ENCODE measurements at places on chromosomes 3 and 15.

DNA sequence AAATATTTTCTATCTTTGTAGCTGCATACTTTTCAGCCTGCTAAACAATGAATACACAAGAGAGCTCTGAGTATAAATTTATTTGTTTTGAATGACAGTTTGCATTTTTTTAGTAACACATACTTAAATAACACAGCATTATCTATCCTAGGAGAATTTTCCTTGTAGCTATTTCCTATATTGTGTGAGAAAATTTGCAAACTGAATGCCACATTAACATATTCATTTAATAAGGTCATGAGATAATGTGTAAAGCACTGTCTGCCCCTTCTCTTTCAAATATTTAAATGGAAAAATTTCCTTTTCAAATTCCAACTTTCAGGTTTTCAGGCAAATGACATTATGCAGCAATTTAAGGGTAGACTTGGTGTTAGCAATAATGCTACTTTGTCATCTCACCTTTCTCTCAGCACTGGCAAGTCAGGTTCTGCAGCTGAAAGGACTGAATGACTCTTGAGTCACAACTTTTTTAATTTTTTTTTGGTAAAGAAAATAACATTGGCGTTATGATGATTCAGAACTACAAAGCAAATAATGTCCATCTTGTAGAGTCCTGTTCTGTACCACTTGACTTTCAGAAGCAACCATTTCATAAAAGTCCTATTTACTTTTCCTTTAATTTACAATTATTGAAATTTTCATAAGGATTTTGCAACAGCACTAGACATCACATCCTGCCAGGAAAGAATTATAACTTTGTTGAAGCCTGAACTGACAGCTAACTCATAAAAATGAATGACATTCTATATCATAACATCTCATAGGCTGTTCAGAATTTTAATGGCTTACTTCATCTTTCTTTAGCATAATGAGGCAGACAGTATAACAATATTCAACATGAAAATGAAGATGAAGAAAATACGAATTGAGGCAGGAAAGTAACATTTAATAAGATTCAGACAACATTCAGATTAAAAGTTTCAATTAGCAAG, 681.6 kb upstream of the SEMA6D start:
- no peak for DNase-seq

DNA sequence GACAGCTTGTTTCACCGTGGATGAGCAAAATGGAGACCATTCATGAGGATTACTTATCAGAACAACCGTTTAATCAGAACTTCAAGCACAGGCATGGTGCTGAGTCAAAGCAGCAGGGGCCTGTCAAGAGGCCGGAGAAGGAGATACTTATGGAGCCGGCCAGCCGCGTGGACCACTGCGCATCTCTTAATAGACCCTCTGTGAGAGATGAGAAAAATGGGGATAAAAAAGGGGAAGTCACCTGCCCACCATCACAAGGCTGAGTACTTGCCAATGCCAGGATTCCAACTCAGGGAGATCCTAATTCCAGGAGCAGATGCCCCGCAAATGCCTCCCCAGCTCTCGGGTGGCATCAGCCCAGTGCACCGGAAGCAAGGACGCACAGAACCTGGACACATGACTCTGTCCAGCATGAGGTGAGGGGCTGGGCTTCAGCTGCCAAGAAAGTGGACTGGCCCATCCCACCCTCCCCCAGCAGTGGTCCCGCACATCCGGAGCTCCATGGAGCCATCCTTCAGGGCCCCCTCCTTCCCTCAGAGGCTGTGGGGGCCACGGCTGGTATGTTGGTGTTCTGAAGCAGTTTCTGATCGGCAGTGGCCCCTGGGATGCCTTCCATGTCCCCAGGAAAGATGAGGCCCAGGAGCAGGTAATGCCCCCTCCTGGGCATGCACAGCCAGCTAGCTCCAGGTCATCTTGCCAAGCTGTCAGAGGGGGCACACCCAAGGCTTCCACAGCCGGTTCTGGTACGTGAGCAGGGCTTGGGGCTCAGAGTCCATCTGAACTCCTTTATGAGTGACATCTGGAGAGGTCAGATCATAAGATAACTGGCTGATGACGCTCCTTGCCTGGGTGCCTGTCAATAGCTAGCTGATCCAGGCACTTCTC, 143.8 kb downstream of the ATP10A start:
- DNase-seq: no peak

DNA sequence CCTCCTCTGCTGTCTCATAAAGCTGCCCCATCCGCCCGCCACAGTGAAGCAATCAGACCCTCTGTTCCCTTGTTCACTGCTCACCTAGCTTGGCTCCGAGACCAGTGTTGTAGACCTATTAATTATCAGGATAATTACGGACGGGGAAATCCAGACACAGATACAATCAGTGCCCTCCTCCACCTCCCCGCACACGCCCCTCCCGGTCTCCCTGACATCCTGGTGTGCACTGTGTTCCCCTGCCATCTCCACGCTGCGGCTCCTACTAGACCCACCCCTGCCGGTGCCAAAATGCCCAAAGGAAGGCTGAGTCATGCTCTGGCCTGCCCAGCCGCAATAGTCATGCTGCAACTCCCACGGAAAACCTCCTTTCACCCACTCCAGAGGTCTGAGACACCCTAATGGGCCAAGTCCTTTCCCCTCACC, 277.3 kb upstream of the TLE3 start:
- DNase-seq: no peak

DNA sequence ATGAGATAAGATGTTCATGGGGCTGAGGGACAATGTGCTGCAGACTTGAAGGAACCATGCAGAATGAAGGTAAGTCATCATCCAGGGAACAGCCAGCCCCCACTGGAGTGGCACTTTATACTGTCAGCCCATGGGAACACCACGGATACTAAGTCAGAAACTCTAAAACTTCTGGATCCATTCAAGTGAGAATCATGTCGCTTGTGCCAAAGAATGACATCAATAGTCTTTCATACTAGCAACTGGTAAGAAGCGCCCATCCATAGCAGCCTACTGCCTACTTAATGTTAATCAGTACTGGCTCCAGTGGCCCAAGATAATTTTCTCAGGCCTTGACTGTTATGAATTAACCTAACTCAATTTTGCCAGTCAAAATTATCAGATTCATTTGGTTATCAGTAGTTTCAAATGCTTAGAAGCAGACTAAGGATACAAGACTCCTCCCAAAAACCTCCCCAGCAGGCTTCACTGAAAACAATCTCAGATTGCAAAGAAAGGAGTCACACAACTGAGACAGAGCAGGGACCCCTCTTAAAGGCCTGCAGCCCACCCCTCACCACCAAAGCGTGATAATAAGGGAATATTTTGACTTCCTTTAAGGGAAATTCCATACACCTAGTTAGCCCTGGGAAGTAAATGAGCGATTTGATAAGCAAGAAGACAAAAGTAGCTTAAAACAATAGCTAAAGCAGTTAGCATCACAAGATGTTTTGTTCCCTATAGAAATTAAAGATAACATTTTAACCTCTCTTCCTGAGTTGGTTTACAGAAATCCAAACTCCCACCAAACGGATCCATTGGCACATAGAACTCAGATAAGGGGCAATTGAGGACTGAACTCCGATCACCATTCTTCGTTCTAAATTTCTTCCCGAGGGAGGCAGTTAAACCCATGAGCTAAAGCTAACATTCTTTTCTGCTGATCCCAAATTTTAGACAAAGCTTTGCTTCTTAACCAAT, 98.8 kb downstream of the TGFBR2 start:
- DNase-seq: no peak

- DNase-seq: no peak
Measured at GRCh38 chr3:110711851-110712516, 359.6 kb upstream of the NECTIN3 start.

GRCh38 chr15:47470983-47471382, 246.3 kb upstream of the SEMA6D start:
- DNase-seq: no peak

DNA sequence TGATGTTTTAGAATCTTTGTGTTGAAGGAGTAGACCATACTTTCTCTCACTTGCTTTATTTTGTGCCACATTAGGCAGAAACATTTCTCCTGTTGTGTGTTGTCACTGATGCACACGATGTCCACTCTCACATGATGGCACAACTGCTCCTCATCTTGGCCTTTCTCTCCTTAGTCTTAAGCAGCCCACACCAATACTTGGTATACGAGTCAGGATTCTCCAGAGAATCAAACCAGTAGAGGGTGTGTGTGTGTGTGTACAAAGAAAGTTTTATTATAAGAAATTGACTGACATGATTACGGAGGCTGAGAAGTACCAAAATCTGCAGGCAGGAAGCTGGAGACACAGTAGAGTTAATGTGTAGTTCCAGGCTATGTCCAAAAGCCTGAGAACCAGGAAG, 187.1 kb downstream of the ALCAM start:
- DNase-seq: no peak

DNA sequence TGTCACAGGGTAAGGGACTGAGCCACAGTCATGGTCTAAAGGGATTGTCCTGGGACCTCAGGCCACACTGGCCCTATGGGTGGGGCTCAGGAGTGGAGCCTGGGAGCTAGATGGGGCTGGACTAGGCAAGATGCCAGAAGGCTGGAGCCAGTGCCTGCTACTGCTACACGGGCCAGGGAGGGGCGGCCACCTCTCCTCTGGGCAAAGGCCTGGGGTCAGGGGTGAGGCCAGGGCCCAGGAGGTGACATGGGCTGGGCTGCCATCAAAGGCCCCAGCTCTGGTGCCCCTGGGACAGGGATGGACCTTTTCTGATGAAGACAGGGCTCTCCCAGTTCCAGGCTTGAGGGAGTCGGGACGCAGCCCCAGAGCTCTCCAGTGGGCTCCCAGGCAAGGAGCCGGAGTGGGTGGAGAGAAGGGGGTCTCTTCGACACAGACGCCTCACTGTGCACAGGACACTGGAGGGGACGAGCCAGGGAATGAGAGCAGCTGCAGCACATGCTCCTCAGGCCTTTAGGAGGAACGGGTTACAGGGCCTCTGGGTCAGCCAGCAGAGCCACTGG, 62.1 kb upstream of the IQSEC1 start:
- no peak for DNase-seq

DNA sequence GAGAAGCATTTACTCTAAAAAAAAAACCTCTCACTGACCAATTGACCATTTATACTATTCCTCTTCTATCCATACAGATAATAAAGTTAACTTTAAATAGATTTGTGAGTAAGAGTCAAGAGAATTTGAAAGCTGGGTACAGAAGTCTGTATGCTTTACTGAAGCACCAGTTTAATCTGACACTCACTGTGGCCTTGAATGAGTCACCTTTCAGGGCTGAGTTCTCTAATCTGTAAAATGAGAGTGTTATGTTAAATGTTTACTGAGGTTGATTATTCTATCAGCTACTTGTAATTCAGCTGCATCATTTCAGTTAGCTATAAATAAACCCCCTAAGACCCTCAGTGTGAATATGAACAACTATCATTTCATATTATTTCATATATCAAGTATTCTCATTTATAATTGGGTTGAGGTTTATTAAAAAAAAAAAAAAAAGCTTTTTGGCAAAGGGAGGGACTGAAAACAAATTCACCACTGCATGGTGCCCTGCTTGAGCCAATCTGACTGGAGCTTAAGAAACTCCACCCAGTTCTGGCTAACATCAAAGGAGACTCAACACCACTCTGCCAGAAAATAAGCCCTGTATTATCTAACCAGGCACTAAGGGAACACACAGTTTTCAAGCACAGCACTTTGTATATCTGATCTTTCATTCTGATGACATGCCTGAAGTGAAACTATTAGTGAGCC, 2.8 kb downstream of the MAP4 start:
- DNase-seq: no peak

DNA sequence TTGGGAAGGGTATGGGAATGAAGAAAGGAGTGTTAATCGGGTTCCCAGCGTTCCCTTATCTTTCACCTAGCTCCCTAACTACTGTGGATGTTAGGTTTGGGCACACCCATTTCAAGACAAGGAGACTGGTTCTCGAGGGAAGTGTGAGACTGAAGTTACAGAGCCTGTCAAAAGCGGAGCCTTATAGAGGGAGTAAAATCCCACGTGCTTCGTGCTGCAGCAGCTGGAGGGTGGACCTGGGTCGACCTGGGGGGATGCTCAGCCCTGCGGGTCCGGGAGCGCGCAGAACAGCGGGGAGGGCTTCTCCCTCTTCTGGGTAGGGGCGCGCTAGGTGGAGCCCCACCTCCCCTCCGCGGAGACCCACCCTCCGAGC, 314 bp upstream of the TMED3 start:
- no peak for DNase-seq

GRCh38 chr3:105339946-105340345, 26.8 kb upstream of the ALCAM start:
- no peak for DNase-seq

- DNase-seq: no peak
Measured at GRCh38 chr15:80944818-80945217, 44.8 kb downstream of the MESD start.

Data from activated CD4-positive, CD25-positive, alpha-beta regulatory T cell (primary cell).